ENCODE measurements at places on chromosomes 5 and 9.

- no peak for DNase-seq
These were observed 383.9 kb upstream of the DAB2 start for GRCh38 chr5:39808656-39809055.

DNA sequence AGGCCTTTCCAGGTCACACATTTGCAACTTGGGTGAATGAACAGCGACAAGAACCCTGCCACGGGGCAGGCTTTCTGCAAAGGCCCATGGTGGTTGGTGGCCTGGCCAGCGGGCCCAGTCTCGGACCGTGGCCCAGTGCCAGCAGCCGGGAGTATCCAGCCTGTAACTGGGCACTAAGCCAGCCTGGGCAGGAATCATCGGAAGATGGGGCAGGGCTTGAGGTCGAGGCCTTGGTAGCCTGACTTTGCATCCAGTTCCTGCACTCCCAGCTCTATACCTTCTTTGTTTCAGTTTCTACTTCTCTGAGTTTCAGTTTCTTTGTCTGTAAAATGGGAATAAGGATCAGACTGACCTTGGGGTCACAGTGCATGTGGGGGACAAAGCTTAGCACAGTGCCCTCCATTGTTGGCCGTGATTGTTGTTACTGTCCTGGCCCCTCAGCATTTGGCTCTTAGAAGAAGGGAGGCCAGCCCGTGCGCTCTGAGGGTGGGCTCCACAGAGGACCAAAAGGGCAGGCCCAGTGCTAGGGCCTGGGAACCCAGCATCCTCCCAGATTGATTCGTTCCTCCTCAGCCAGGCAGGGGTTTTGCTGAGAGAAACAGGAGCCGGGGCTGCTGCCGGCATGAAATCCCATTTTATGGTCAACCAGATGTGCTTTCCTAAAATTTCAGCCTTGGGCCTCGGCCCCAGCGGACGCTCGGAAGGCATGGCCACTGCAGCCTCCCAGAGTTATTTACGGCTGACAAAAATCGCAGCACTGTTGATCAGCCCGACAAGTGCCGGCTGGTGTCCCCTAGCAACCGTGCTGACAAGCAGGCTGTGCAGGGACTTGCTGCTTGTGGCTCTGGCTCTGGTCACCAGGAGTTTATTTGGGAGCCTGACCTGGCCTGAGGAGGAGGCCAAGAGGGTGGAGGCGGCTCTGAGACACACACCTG lies 43.6 kb downstream of the JADE2 start:
- DNase-seq: no peak

- DNase-seq: no peak
These were observed 213.4 kb downstream of the MARCHF11 start for GRCh38 chr5:15966066-15966640.

GRCh38 chr5:69450116-69450515 lies 35.2 kb downstream of the MARVELD2 start:
- DNase-seq: no peak

- DNase-seq: no peak
These were observed 165.3 kb downstream of the NFIB start for GRCh38 chr9:14148501-14149103.

- DNase-seq: no peak
These were observed 11.5 kb upstream of the CSNK1G3 start for GRCh38 chr5:123500471-123500870.

- no peak for DNase-seq
These were observed 4.6 kb downstream of the NIPAL4 start for GRCh38 chr5:157464519-157465171.

- no peak for DNase-seq
These were observed 6.2 kb downstream of the GAPT start for GRCh38 chr5:58497386-58497785.

- DNase-seq: no peak
These were observed 5.7 kb downstream of the C9orf43 start for GRCh38 chr9:113416149-113416721.
